ENCODE measurements at places on chromosomes 11 and 22. TPM values are rescaled to one million over a fixed set of nuclear protein-coding genes. Genes with fewer than 3 reads are reported as not detected.

DNA sequence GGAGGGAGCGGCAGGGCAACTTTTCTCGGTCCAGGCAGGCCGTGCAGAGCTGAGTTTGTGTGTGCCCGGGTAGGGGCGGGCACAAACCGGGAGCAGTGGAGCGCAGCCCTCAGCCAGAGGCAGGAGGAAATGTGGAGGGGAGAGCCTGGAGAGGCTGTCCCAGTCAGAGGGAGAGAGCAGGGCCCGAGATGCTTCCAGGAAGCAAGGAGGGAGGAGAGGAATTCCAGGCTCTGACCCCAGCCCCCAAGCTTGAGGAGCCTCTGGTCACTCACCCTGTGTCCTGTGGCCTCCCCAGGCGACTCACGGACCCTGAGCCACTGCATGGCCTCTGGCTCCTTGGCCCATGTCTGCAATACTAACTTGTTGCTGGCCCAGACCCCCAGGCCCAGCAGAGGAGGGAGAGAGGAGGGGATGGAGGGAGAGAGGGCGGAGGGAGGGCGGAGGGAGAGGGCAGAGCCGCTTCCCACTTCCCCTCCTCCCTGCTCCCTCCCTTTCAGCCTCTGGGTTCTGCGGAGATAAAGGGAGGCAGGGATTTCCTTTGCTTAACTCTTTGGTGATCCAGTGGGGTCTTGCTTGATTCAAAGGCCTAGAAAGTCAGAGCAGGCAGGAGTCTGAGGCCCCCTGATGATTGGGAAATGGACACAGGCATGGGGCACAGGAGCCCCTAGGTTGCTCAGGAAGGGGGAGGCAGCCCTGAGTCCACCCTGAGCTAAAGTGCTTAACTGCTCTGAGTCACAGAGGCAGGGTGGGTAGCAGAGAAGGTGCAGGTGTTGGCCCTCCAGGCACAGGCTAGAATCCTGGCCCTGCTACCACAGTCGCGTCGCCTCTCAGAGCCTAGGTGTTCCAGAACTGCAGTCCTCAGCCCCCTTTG, at the start of gene C1QTNF6:
C1QTNF6 (minus strand) TSS at position 357 of the 871 bp plus-strand sequence; CDS start at position 323, 34 bp downstream.
- no peak for DNase-seq

- DNase-seq, result no peak
Observed at GRCh38 chr22:30718938-30719337, 24.3 kb downstream of the OSBP2 start.

The SNX32 gene
- total RNA-seq, result not detected

DNA sequence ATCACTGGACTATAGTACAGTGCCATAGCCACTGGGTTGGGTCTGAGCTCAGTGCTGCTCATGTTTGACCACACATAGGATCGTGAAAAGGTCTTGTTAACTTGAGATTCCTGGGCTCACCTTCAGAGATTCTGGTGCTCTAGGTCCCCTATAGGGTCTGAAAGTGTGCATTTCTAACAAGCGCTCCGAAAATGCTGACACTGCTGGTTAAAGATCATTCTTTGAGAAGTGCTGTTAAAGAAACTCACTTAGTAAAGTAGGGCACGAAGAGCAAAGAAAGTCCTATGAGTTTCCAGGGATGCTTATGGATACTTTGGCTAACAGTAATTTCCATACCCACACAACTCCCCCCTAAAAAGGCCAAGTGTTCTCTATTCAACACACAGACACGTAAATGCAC, 108.1 kb upstream of the PAX6 start:
- no peak for DNase-seq

DNA sequence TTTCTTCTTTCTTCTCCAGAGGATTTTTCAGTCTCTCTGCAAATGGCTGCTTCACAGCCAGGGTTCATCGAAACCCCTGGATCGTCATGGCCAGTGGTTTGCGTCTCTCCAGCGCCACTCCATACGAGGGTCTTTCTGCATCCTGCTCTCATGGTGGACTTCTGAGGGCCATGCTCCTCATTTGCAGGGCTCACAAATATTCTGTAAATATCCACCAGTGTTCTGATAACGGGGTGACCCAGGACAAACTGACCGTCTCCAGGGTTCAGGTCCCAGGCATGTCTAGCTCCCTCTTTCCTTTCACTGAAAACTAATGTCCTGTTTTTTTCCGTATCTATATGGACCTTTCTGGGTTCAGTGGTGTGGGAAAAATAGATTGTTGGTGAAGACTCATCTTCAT, 15.7 kb upstream of the VPREB1 start:
- DNase-seq, result no peak

GRCh38 chr11:99446400-99446799, 425.7 kb downstream of the CNTN5 start:
- no peak for DNase-seq

DNA sequence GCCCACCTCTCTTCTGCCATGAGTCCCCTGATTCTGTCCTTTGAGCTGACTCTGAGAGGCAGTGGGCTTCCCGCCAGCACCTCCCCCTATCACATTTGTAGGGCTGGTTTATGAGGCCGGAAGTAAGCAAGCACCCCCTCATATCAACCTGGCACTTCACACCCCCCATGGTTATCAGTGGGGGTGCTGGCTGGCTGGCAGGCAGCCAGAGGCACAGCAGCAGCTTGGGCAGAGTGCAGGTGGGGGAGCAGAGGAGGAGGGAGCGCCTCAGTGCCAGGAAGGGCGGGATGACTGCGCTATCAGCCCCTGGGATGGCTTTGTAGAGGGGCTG, 22.9 kb upstream of the CHRM4 start:
- no peak for DNase-seq

GRCh38 chr11:60924110-60924905, at the start of gene TMEM132A:
Gene TMEM132A (plus strand): TSS chr11:60924460. CDS start chr11:60924634, 174 bp downstream.
- DNase-seq, result no peak

The MIAT gene
- total RNA-seq, result 0.33 TPM

DNA sequence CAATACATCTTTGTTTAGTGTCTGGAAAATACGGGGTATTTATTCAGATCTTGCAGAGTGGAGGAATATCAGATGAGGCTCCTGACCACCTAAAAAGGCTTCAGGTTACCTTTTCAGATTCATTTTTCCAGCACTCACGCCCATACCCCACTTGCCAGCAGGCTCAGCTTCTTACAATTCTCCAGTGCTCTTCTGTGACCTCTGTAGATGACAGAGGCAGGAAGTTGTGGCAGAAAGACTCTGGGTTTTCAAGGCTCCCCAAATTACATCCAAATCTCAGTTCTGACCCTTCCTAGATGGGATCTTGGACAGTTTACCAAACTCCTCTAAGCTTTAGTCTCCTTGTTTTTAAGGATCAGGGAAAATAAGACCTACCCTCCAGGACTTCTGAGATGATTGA, 61.1 kb downstream of the SYTL2 start:
- DNase-seq, result no peak

GRCh38 chr22:39959640-39960447, at the start of gene TMA7B:
Gene TMA7B (plus strand): TSS chr22:39960397. CDS start chr22:39964375, 3,978 bp downstream.
- DNase-seq, result no peak

The SUSD2 gene
- total RNA-seq, result 10.6 TPM

GRCh38 chr22:23552573-23552972, 27.5 kb downstream of the IGLL1 start:
- DNase-seq, result no peak

DNA sequence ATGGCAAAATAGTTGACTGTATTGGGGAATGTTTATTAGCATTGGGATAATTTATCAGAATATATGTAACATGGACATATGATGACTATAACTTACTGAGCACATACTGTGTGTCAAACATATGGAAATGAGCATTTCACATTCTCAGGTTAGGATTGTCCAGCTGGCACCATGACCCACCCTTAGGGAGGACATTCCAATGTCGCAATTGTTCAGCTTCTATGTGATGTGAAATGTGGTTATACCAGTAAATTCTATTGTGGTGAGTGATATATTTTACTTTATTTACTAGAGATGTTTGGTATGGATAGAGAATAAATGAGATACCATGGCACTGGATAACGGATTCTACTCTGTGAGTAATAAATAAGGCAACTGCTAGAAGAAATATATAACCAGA, 50.4 kb downstream of the OR4A47 start:
- DNase-seq, result no peak

The ADAMTS15 gene
- 39.9 TPM for total RNA-seq

The ZBTB16 gene
- 0.21 TPM for total RNA-seq

GRCh38 chr11:114857281-114857680, 179.0 kb downstream of the NXPE2 start:
- no peak for DNase-seq

- DNase-seq, result no peak
Observed at GRCh38 chr11:107780136-107780535, 68.3 kb upstream of the SLN start.

The RASD2 gene
- total RNA-seq, result 26.7 TPM

DNA sequence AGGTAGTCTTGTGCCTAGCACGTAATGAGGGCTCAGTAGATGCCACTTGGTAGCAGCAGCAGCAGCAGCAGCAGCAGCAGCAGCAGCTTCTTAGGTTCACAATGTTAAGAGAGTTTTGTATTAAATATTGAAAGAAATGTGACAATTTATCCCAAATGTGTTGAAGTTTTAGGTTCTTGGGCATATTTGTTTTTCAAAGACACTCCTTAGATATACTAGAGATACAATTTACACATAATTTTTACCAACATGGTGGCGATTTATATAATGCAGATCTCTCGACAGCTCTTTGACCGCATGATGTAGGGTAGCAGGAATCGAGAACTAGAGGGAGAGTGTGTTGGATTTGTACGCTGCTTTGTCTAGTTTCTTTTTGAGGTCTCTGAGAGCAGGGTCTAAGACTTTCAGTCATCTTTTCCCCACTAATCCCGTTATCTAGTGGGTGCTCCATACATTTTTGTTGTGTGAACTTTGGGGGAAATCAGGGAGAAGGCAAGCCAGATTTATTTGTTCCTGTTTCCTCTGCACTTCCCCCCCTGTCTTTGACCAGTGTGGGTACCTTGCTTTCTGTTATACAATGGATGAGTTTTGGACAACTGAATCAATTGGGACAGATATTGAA, 1.4 kb downstream of the FDX1 start:
- DNase-seq, result no peak

The CASP1 gene
- total RNA-seq, result 2.1 TPM

DNA sequence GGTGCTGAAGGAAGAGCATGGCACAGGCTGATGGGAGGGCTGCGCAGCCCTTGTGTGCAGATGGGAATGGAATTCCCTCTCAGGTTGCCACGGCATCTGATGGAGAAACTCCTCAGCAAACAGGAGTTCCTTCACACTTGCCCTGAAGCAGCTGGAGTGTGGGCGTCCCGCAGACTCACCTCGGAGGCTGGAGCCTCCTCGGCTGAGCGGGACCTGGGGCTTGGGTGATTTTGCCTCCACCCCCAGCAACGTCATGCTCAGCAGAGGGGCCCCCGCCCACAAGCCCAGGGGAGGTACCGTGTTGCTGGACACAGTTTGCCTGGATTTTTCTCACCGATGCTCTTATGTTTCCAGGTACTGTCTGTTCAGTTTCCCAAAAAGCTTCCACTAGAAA, 63.4 kb downstream of the MYO7A start:
- DNase-seq, result no peak

The KCNJ5 gene
- 0.28 TPM for total RNA-seq

The CHRM1 gene
- not detected for total RNA-seq

The CASP12 gene
- total RNA-seq, result not detected
